Left renal pelvis (tissue), 4 donors: ENCODE measurements at places on chromosomes 11 and 22. TPM values are rescaled to one million over a fixed set of nuclear protein-coding genes. Genes with fewer than 3 reads are reported as not detected.

GRCh38 chr11:34268906-34269430, 88.8 kb downstream of the ABTB2 start:
- no peak for DNase-seq

GRCh38 chr22:41344189-41344788, 37.5 kb upstream of the TEF start:
- no peak for DNase-seq

The CCND1 gene
- polyA plus RNA-seq = 161 TPM

The CYP2D6 gene
- 2.5 TPM for polyA plus RNA-seq

DNA sequence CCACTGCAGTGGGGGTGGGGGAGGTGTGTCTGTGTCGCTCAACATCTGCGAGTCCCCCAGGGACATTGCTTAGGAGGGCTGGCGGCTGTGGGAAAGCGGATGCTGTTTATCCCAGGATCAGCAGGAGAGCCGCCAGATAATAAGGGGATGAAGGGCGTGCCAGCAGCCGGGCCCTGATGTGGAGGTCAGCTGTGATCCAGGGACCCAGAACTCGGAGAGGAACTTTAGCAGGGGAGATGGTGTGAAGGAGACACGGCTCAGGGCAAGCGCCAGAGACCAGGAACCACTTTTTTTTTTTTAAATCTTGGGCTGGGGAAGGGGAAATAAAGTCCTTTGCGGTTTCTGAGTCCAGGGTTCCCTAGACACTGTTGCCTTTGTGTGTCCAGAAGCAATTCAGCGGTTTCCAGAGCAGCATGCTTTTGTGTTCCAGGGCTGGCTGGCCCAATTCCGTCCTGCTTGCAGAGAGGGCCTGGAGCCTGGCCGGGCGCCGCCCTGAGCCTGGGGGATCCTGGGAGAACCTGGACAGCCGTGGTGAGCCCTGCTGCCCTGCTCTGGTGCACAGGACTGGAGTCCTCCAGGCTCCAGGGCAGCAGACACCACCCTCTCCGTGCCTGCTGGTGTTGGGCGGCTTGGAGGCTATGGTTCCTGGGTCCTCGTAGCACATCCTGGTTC, at the start of gene GRAMD4:
GRAMD4 (plus strand) TSS at position 557 of the 672 bp plus-strand sequence. CDS start 6,414 bp downstream, outside the sequence.
- DNase-seq = no peak

GRCh38 chr22:35749808-35750207, 32.1 kb downstream of the APOL5 start:
- no peak for DNase-seq

- DNase-seq = no peak
These were observed 2.1 kb upstream of the LRRC55 start for GRCh38 chr11:57179681-57180080.

DNA sequence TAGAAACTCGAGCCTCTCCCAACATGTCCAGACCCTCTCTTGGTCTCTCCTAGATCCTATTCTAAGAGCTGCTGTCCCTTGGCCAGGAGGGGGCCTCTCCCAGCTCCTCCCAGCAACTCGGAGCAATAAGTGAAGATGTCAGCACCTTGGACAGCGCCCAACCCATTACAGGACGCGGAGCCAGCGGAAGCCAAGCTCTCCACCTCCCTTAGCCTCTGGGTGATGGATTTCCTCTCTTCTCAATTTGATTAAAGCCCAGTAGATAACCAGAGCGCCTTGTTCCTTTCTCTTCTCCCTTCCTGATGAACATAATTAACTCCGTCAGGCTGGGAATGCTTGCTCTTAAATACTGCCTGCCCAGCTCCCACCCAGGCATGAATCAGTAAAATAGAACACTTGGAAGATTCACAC, 26.2 kb upstream of the TPBGL start:
- peak; percentile 73 for DNase-seq

The RAB36 gene
- 16.3 TPM for polyA plus RNA-seq

The GLYATL2 gene
- polyA plus RNA-seq = 2.1 TPM

- no peak for DNase-seq
These were observed 29.7 kb downstream of the FAM83F start for GRCh38 chr22:40024201-40025061.

DNA sequence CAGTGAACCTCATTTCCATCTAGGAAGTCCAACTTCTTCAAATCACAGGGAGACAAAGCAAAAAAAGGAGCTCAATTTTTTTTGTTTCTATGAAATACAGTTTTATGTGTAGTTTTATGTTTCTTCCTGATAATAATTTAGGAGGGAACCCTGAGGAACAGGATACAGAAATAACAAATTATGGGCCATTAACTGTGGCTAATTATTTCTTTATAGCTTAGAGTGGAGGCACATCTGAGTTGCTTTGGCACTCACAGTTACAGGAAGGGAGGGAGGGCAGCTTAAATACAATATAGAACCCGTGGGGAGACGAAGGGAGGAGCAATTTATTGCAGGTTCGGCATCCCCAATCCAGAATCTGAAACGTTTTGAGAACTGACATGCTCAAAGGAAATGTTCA, 37.1 kb upstream of the HORMAD2 start:
- no peak for DNase-seq

The MYOD1 gene
- not detected for polyA plus RNA-seq

The PUS3 gene
- polyA plus RNA-seq = 18.9 TPM

GRCh38 chr22:28402060-28402459, 277.6 kb downstream of the TTC28 start:
- peak; percentile 37 for DNase-seq

DNA sequence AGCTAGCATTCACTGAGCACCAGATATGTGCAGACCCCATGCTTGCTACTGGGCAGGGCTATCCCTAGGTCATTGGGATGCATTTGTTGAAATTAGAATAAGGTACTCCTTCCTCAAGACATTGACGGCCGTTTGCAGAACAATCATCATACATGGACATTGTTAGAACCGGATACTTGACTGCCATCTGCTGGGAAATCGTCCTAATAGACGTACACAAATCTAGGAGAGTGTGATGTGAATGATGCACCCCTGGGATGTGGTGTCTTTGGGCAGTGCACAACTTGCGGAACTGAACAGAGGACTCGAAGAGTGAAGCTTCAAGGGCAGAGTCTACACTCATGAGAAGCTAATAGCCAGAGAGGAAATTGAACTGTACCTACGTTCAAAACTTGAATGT, 35.9 kb downstream of the MYO18B start:
- DNase-seq = no peak

DNA sequence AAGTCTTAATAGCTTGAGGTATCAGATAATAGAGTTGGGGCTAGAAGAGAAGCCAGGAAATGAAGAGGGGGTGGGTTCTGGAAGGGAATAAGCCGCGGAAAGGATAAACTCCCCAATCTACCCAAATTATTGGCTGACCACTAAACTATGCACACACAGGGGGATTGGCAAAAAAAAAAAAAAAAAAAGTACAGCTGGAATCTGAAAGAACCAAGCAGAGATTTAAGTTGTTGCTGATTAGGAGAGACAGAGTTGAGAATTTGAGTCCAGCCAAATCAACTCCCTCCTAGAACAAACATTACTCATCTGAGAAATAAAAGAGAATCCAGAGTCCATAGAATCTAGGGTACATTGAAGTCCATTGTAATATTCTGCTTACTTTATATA, 134.9 kb downstream of the CCDC81 start:
- DNase-seq = no peak

DNA sequence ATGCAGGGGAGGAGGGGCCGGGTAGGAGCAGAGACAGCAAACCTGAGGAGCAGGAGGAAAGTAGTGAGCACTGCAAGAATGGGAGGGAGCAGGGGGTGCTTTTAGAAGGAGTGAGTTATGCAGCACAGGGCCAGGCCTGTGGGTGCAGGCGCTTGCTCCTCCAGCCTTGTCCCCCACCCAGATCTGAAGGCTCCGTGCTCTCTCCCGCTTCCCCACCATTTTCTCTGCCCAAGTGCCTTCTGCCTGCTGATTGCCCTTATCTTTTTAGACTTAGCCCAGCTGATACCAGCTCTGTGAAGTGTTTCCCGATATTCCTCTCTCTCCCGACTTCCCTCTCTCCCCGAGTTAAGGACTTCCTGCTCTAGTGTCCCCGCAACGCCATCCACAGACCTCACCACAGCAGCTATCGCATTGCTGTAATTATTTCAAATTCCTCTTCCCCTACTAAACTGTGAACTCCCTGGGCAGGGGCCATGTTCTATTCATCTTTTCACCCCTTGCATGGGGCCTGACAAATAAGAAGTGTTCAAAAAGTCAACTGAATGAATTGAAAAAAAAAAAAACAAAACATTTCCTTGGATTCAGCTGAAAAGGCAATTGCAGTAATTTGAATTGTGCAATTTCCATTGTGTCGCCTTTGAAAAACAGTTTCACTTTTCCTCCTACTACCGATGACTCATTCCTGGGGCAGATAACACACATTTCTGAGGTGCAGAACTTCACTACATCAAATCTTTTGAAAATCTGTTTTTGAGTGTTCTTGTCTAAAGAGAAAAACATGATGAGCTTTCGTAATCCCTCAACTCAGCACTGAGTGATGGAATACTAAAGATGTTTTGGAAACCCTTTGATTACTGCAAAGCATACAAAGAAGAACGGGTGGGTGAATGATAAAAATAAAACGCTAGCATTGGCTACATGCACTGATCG, 69.7 kb upstream of the BMAL1 start:
- DNase-seq = no peak
